ENCODE measurements at places on chromosomes 5 and 9. TPM values are rescaled to one million over a fixed set of nuclear protein-coding genes. Genes with fewer than 3 reads are reported as not detected.

Gene FAM81B
- total RNA-seq, result not detected

Gene CER1
- not detected for total RNA-seq

Gene FYB1
- total RNA-seq, result 21.4 TPM

DNA sequence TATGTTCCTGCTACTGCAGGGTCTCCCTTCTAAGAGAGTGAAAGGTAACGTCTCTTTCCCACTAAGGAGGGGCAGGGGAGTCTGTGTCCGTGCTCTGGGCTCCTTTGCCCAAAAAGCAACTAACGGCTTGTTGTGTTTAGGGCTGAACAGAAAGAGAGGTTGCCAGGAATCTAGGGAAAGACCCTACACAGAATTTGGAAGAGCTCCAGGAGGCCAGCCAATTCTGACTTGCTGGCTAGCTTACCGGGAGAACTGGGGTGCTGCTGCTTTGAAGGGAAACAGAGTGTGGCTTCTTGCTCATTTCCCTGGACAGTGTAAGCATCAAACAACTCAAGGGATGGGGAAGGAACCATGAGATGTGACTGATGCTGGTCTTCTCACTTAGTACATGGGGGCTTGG, 176.1 kb downstream of the GADD45G start:
- no peak for DNase-seq
- no peaks in the 10 kb centered on the region for H3K36me3 ChIP-seq
- no peak overlapping the region for H3K27ac ChIP-seq
- H3K27me3 ChIP-seq, result no peaks in the 10 kb centered on the region
- H3K4me3 ChIP-seq, result no peak overlapping the region

DNA sequence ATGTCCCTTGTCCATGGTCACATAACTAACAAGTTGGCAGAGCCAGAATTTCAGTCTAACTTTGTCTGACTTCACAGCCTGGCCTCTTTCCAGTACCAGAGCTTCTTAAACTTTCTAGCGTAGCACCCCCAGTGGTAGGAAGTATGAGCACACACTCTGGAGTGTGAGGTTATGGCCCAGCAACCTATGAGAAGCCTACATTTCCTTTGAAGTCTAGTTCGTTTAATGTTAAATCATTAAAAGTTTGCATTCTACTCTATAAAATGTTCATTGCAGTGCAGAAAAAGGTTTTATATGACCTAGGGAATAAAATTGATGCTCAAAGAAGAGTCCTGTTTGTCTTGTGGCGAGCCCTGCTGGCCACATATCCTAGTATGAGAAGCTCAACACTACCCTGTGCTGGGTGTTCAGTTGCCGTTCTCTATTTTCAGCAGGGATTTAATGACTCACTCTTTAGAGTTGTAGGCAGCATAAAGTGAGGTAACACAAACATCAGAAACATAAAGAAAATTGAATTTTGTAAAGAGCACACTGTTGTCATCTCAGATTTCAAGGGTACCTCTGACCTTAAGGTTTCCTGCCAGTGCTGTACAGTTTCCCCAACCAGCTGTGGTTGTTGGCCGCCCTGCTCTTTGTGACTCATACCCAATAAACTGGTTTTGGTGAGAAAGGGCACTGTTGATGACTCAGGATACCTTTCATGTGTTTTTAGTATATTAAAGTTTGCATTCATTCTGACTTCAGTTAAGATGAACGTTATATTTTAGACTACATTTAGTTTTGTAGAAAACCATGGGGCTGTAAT, 14.3 kb downstream of the MCCC2 start:
- H3K27me3 ChIP-seq, result no peaks in the 10 kb centered on the region
- no peak overlapping the region for H3K27ac ChIP-seq

DNA sequence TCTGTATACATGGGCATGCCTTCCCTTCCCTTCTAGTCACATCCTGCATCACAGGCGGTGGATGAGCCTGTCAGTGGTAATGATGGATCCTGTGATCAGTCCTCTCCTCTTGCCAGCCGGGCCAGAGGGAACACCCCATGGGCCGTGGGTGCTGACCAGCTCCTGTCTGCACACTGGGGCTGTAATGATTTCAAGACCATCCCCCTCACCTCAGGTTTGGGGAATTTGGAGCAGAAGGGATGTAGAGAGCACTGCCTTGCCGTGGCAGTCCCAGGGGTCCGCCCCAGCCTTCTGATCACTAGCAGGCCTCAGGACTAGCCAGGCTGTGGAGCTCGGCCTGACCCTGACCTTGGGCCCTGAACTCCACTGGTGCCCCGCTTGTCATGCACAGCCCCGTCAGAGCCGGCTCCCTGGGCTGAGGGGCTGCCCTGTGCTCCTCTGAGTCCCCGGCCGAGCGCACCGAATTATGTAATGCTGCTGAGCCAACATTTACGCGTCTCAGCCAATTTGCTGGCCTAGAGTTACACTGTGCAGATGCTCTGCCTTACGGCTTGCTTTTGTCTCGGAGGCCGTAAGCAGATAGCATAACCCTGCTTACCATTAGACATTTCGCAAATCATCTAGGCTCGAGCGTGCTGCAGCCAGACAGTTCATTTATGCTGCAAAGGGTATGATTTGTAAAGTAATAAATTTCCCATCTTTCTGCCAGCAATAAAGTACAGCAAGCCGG, 155.3 kb downstream of the MACROH2A1 start:
- peak overlapping the region; percentile 25 for H3K27ac ChIP-seq
- no peaks in the 10 kb centered on the region for H3K4me1 ChIP-seq
- no peaks in the 10 kb centered on the region for H3K36me3 ChIP-seq
- DNase-seq, result peak; percentile 49
- H3K27me3 ChIP-seq, result no peaks in the 10 kb centered on the region

GRCh38 chr9:13513286-13513685, 233.8 kb upstream of the MPDZ start:
- H3K36me3 ChIP-seq, result no peaks in the 10 kb centered on the region
- H3K27me3 ChIP-seq, result no peaks in the 10 kb centered on the region

Gene DMRT2
- total RNA-seq, result not detected

- no peaks in the 10 kb centered on the region for H3K36me3 ChIP-seq
- no peaks in the 10 kb centered on the region for H3K27me3 ChIP-seq
- no peaks in the 10 kb centered on the region for H3K4me1 ChIP-seq
- no peak overlapping the region for H3K27ac ChIP-seq
These were observed 8.0 kb downstream of the TAF1L start for GRCh38 chr9:32627394-32627954.

- no peaks in the 10 kb centered on the region for H3K36me3 ChIP-seq
These were observed 300.7 kb downstream of the MSX2 start for GRCh38 chr5:175025077-175025476.

Gene FGD3
- total RNA-seq, result 4.6 TPM

GRCh38 chr9:98971168-98971914, 27.6 kb downstream of the COL15A1 start:
- no peak for DNase-seq
- H3K4me1 ChIP-seq, result no peaks in the 10 kb centered on the region
- H3K36me3 ChIP-seq, result no peaks in the 10 kb centered on the region
- H3K27me3 ChIP-seq, result no peaks in the 10 kb centered on the region
- peak overlapping the region; percentile 37 for H3K27ac ChIP-seq
- no peak overlapping the region for H3K4me3 ChIP-seq

Gene RNF180
- 3.3 TPM for total RNA-seq

- DNase-seq, result no peak
- no peak overlapping the region for H3K4me3 ChIP-seq
- H3K4me1 ChIP-seq, result peaks cover 5% of the 10 kb centered on the region
- H3K36me3 ChIP-seq, result no peaks in the 10 kb centered on the region
- no peaks in the 10 kb centered on the region for H3K27me3 ChIP-seq
- no peak overlapping the region for H3K27ac ChIP-seq
These were observed 2.1 kb upstream of the HSDL2 start for GRCh38 chr9:112377684-112378327.

DNA sequence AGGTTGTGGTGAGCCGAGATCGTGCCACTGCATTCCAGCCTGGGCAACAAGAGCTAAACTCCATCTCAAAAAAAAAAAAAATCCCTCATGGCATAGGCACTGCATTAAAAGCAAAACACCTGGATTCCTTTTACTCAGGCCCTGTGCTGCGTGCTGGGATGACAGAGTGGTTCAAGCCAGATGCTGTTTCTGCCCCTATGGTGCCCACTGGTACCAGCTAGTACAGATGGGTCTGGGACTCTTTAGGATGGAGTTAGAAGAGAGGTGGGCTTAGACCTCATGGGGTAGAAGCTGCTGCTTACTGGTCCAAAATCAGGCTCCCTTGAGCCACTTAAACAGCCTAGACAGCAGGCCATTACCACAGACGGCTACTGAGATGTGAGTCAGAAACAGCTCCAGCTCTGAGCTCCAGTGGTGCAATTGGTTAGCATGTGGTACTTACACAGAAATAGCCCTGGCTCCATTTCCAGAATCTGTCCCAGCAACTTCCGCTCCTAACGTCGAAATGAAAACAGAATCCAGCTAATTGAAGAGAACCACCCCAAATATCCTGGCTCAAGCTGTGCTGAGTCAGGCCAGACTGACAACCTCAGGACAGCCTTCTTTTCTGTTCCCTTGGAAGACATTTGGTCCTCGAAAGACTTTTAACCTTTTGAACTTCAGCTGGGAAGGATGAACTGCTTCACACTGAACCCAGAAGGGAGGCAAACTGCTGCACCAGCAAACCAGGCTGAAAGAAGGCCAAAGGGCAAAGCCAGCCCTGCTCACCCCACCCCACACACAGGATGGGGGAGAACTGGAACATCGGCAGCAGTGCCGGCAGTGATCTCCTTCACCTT, 15.5 kb downstream of the C5orf15 start:
- H3K36me3 ChIP-seq, result no peaks in the 10 kb centered on the region
- no peak overlapping the region for H3K4me3 ChIP-seq
- H3K4me1 ChIP-seq, result no peaks in the 10 kb centered on the region
- peak; percentile 65 for DNase-seq
- peak overlapping the region; percentile 7 for H3K27ac ChIP-seq
- no peaks in the 10 kb centered on the region for H3K27me3 ChIP-seq

- H3K4me3 ChIP-seq, result no peak overlapping the region
- H3K27ac ChIP-seq, result no peak overlapping the region
- no peak for DNase-seq
These were observed 28.6 kb downstream of the PTPDC1 start for GRCh38 chr9:94112716-94113465.

- DNase-seq, result peak; percentile 58
- H3K27ac ChIP-seq, result no peak overlapping the region
- H3K4me3 ChIP-seq, result no peak overlapping the region
- H3K4me1 ChIP-seq, result no peaks in the 10 kb centered on the region
- H3K36me3 ChIP-seq, result no peaks in the 10 kb centered on the region
These were observed 11.1 kb upstream of the ARAP3 start for GRCh38 chr5:141692919-141693725.

DNA sequence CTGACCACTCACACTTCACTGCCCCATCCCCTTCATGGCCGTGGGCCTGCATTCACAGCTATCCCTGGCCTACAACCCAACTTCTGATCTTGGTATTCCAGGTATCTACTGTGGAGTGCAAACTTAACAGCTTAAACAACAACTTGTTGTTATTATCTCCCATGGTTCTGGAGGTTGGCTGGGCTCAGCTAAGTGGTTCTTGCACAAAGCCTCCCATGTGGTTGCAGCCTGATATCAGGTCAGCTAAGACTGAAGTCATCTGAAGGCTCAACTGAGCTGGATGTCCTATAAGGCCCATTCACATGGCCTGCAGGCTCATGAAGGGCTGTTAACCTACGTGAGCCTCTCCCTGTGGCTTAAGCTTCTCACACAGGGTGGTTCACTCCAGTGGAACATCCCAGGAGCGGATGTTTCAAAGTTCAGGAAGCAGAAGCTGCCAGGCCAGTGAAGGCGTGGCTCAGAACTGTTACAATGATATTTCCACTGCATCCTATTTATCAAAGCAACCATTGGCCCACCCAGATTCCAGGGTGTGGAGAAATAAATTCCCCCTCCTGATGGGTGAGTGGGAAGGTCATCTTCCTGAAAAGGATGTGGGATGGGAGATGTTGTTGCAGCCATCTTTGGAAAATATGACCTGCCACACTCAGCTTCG, 30.0 kb upstream of the TRIO start:
- no peaks in the 10 kb centered on the region for H3K36me3 ChIP-seq
- H3K27me3 ChIP-seq, result no peaks in the 10 kb centered on the region
- no peaks in the 10 kb centered on the region for H3K4me1 ChIP-seq
- peak; percentile 70 for DNase-seq

DNA sequence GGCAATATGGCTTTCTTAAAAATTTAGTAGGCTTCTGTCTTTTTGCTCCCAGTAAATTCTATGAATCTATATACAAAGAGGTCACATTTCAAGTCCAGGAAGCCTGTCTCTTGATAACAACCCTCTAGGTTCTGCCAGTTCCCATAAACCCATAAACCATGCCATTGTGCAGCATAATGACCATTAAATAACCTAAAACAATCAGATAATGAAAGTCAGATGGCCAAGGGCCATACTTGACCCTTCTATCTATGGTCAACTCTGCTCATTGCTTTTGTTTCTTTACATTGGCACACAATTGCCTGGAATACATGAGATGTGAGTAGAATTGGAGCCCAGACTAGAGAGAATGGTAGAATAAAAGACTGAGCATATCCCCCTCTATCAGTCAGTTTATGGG, 305.4 kb upstream of the KIF2A start:
- H3K4me3 ChIP-seq, result no peak overlapping the region
- H3K27ac ChIP-seq, result no peak overlapping the region
- no peak for DNase-seq
- no peaks in the 10 kb centered on the region for H3K27me3 ChIP-seq
- no peaks in the 10 kb centered on the region for H3K36me3 ChIP-seq

Gene PALM2AKAP2
- not detected for total RNA-seq

Gene CCL21
- total RNA-seq, result 85.2 TPM

Gene PCDH12
- total RNA-seq, result 1.3 TPM

DNA sequence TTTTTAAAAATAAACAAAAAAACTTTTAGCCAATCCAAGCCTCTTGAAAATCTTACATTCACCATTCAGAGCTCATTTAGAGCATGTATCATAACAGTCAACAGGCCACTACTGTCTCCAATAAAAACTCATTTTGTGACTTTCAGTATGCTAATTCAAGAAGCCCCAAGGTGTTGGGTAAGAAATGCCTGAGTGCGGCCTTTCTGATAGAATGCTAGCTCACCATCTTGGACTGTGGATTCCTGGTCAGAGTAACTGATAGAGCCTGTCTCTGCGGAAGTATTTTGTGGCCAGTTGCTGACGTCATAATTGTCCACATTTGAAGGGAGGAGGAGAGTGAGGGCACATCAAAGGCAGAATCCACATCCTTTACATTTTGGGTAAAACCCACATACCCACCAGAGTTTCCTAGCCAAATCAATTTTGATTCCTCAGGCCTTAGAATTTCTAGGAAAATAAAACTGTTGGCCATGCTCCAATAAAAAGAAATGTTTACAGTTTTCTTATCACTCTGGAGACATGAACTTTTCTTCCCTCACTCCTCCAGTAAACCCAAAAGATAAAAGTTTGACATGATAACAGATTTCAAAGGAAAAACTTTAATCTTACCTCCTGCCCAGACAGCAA, 41.1 kb upstream of the ERCC6L2 start:
- DNase-seq, result no peak
- no peaks in the 10 kb centered on the region for H3K36me3 ChIP-seq
- no peaks in the 10 kb centered on the region for H3K4me1 ChIP-seq
- no peaks in the 10 kb centered on the region for H3K27me3 ChIP-seq
- H3K4me3 ChIP-seq, result no peak overlapping the region

Gene MUSK
- 12.7 TPM for total RNA-seq

- H3K27ac ChIP-seq, result no peak overlapping the region
- no peaks in the 10 kb centered on the region for H3K27me3 ChIP-seq
- peaks cover 3% of the 10 kb centered on the region for H3K4me1 ChIP-seq
- no peak for DNase-seq
These were observed 39.6 kb upstream of the DMXL1 start for GRCh38 chr5:119031011-119031886.

- no peaks in the 10 kb centered on the region for H3K36me3 ChIP-seq
- peaks cover 18% of the 10 kb centered on the region for H3K4me1 ChIP-seq
- H3K27ac ChIP-seq, result no peak overlapping the region
These were observed 154.2 kb downstream of the CD180 start for GRCh38 chr5:67042176-67043003.

GRCh38 chr9:123020796-123021195, 12.7 kb upstream of the GPR21 start:
- DNase-seq, result no peak
- no peaks in the 10 kb centered on the region for H3K36me3 ChIP-seq
- no peak overlapping the region for H3K4me3 ChIP-seq
- no peaks in the 10 kb centered on the region for H3K27me3 ChIP-seq
